ENCODE measurements at places on chromosomes 3 and 15. TPM values are rescaled to one million over a fixed set of nuclear protein-coding genes. Genes with fewer than 3 reads are reported as not detected.

Gene HCN4
- 5.9 TPM for total RNA-seq

Gene IQSEC1
- total RNA-seq, result 27.2 TPM

Gene LYZL4
- not detected for total RNA-seq

Gene GRM2
- 9.4 TPM for total RNA-seq

Gene GHRL
- total RNA-seq, result 0.64 TPM

Gene CHRD
- total RNA-seq, result 10.3 TPM

Gene SIDT1
- total RNA-seq, result 37.4 TPM

Gene TRAK1
- total RNA-seq, result 53.9 TPM

Gene SOX2
- total RNA-seq, result 59.1 TPM

Gene CCDC39
- 0.54 TPM for total RNA-seq

Gene RTP1
- 0.27 TPM for total RNA-seq

Gene CD200
- total RNA-seq, result 49.4 TPM

Gene PML
- 13.1 TPM for total RNA-seq

Gene SLC25A26
- 11.5 TPM for total RNA-seq

Gene SLC2A2
- not detected for total RNA-seq

Gene OCA2
- 0.73 TPM for total RNA-seq

Gene PCOLCE2
- 12.6 TPM for total RNA-seq

Gene SNURF
- total RNA-seq, result 100 TPM

Gene TMIE
- total RNA-seq, result 0.82 TPM

Gene DAPK2
- total RNA-seq, result 2.9 TPM

Gene SPATA12
- total RNA-seq, result not detected

Gene PLXNB1
- 85.4 TPM for total RNA-seq

Gene PLA2G4D
- total RNA-seq, result 0.09 TPM

Gene TRNT1
- total RNA-seq, result 35.6 TPM

Gene PLD1
- 16.8 TPM for total RNA-seq

Gene ECE2
- total RNA-seq, result 10.1 TPM

Gene ACKR4
- not detected for total RNA-seq

Gene RHCG
- 1.3 TPM for total RNA-seq

Gene DUSP7
- 6.0 TPM for total RNA-seq

Gene FAM162A
- total RNA-seq, result 9.4 TPM

Gene KLF15
- total RNA-seq, result 5.3 TPM

Gene AZI2
- 97.4 TPM for total RNA-seq

Gene GOLGA6B
- not detected for total RNA-seq

Gene FAM43A
- total RNA-seq, result 10.9 TPM

Gene ARHGEF26
- 10.1 TPM for total RNA-seq
